Dorsolateral prefrontal cortex (tissue), 122 donors: ENCODE measurements at places on chromosomes 4 and X.

DNA sequence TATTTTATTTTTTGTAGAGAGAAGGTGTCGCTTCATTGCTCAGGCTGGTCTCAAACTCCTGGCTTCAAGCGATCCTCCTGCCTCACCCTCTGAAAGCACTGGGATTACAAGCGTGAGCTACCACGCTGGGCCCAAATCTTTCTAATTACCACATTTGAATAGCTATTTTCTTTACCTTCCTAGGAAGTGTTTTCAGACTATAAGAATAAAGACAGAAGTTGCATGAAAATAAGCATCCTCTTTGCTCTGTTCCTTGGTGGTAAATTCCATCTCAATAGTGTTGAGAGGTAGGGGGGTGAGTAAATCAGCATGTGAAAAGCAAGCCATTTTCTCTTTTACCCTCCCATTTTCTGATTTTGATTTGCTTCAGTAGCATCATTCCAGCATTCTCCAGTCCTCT, 122.4 kb downstream of the LARP7 start:
- no peak for DNase-seq

- DNase-seq, result peak; percentile 6
Observed at GRCh38 chrX:68829582-68830418, 979 bp downstream of the EFNB1 start.

- DNase-seq, result no peak
Observed at GRCh38 chrX:139883984-139884383, 48.9 kb downstream of the ATP11C start.

- no peak for DNase-seq
Observed at GRCh38 chr4:135575041-135575440, 1373.5 kb upstream of the PABPC4L start.

DNA sequence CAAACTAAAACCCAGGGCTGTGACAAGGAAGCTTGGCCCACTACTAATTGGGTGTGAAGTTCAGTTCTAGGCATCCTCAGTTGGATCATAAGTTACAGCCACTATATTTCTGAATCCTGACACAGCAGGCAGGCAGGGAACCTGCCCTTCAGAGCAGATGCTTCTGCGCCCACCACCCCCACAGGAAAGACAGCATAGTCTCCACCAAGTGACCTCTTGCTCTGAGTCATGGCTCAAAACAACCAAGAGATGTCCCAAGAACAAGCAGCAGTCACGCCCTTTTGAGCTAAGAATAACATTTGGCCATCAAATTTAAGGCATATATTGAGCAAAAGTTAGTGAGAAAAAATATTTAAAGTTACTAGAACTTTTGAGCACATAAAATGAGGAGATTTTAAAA, 170.7 kb upstream of the SMARCAD1 start:
- no peak for DNase-seq
